ENCODE measurements at places on chromosomes 7 and 10.

GRCh38 chr7:29780346-29780745, 26.0 kb upstream of the WIPF3 start:
- no peak for DNase-seq

DNA sequence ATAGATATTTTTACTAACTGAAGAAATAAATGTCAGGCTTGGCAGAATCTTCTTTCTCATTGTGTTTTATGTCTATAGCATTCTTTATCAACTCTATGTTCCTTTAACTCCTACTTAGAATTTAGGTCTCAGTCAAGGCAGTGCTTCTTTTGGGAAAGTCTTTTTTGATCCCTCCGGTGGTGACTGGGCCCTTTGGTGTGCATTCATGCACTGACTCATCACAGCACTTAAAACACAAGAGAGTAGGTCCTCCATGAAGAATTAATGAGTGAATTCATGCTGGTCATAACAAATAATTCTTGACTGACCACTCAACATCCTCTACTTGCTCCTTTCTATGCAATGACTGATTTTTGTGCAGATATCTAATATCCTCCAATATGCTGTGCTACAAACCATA, 458.8 kb upstream of the LRRTM3 start:
- DNase-seq: no peak

DNA sequence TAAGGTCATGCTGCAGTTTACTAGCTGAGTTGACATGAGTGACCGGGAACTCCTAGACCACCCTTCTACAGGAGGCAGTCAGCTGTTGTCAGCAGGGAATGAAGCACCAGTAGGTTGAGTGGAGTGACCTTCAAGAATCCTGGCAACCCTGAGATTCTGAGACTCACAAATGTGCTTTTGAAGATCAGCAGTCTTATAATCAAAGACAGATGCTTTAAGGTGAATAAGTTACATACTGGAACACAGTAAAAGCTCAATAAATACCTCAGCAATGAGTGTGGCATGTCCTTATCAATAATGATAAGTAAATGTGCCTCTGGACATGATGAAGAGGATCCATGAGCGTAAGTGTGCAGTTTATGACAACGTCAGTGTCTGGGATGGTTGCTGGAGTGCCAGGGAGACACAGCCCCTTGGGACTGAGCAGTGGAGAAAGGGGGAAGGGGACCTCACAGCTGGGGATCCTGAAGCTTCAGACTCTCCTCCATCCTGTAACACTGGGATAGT, 11.9 kb upstream of the OR6V1 start:
- DNase-seq: no peak

DNA sequence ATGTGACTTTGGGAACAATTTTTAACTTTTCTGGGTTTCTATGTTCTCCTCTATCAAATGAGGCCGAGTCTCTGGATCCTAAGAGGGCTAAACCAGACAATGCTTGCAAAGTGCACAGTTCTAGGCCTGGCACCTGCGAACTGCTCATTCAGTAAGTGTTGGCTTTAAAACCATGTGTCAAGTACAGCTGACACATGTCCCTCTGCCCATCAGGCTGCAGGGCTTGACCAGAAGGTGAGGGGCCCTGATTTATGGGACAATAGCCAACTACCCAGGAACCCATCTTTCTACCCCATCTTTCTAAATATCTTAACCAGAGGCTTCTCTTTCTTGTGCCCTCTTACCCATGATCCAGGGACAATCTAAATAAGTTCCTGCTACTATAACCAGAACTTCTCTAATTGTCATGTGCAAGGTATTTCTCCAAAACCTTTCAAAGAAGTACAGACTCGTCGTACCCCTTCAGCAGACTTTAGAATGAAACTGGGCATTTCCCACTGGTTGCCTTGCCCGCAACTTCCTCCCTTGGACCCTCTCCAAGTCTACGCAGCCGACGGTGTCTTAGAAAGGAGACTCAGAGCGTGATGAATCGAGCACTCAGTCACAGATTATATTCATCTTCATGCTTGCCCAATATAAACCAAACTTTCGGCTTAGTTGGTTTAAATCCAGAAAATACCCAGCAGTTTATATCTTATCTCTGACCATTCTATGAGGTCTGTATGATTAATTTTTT, 69.8 kb upstream of the STEAP1B start:
- no peak for DNase-seq

DNA sequence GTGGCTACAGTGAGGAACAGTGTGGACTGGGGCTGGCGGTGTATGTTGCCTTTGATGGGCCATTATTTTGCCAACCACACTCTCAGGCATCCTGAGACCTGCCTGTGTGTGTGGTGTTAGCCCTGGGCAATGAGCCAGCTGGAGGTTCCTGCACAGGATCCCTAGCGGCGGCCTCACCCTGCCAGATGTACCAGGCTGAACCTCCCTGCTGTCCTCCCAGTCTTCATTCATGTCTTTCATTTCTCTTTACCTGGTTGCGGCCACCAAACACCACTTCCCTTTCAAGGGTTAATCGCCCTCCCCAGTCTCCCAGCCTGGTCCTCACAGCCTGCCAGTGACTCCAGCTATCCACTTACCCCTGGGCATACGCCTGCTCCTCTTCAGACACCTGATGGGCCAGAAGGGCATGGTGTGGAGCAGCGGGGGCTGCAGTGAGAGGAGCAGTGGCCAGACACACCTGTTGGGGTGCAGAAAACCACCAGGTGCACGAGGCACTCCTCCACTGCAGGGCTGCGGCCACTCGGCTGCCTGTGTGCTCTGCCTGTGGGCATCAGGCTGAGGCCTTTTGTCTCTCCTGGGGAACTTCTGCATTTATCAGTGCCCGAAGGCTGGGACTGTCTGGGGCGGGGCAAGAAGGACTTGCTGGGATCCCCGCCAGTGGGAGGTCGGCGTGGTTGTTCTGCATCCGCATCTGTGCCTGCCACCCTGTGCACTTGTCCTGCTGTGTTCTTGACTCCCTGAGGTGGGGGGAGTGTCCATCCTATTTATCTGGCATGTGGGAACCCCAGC, 111.6 kb downstream of the ARHGAP22 start:
- no peak for DNase-seq

GRCh38 chr7:1668396-1669063, 1.5 kb upstream of the ELFN1 start:
- DNase-seq: no peak

DNA sequence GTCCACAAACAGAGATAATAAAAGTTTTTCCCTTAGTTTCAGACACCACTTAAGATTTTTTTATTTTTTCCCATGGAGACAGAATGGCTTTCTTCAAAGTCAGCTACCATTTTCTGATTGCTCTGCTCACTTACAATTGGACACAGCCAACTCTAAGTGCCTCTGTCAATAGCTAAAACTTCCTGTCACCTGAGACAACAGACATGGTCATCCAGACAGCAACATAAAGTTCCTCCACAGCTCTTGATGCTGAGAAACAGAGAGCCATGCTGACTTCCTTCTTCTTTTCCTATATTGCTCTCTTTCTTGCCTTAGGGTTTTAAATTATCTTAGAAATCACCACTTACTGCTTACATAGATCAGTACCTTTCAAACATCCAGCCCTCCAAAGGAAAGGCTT, 12.0 kb downstream of the ZNF800 start:
- DNase-seq: no peak

Data from activated T-helper 1 cell treated with anti-CD3 and anti-CD28 coated beads, Interleukin-2, amount 50 U/mL, for 16 hours (primary cell).